ENCODE measurements at places on chromosomes 6 and 20.

- DNase-seq: no peak
These were observed 32.7 kb downstream of the SLX4IP start for GRCh38 chr20:10467681-10468339.

- DNase-seq: no peak
These were observed 224.5 kb downstream of the RFPL4B start for GRCh38 chr6:112571488-112572270.

DNA sequence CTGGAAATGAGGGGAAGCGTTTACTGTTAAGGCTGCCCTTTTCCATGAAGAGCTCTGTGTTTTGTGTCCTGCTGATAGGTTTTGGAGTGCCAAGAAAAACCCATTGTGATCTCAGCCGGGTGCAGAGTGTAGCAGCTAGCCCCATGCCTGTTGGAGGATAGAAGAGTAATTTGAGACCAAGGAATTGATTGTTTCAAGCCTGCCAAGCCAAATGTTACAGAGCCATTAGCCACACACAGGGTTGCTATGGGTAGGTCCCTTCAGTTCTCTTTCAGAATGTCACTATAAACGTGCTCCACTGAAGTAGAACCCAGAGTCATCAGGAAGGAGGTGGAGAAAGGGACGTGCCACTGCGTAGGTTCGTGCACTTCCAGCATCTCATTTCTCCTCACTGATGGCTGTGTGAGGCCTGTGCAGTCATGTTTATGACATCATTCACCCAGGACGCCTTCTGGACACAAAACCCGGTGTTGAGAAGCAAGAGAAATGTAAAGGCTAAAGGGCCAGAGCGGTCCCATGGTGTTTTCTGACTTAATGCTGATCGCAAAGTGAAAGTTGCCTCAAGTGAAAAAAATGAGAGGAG lies 6.6 kb downstream of the GMPR start:
- no peak for DNase-seq

DNA sequence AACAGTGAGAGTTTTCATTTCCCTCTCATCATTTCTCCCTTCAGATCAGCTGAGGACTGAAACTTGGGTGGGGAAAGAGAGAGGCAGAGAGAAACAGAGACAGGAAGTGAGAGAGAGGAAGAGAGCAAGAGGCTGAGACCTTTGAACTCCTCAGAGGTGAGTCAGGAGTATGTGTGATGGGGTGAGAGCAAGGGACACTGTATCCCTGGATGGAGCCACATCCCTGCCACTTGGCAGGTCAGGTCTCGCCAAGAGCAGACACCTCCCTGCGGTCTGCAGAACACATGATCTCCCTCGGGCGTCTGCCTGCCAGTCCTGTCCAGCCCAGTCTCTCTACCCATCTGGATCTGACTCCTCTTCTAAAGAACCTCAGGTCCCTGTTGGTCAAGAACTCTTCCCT lies 62.7 kb upstream of the SYNDIG1 start:
- DNase-seq: no peak

DNA sequence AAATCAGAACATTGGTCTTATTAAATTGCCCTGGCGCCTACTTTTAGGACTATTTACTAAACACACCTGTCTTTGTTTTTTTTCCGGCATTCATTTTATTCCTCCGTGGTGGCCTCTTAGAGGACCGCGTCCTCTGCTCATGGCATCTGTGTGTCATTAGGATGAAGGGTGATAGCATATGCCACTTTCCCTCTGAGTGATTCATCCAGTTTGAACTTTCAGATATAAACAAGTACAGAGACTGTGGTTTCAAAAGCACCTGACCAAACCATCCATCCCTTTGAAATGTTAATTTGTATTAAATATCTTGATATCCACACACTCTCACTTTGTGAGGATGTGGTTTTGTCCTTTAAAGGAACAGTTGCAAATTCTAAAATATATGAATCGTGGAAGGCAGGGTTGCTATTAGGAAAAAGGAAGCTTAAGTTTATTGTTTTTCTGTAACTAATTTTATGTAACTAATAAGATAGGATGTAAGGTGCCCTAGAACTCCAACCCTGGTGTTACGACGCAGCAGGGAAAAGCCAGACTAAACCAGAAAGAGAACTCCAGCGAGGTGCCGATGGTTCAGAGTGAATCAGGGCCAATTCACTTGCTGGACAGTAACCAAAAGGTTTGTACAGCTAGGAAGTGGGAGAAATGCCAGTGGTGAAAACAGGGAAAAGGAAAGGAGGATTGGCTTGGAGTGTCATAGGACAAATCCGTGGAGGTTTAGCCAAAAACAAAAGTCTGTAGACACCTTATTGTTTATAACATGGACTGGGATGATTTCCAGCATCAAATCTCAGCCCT lies 98.7 kb downstream of the SHLD1 start:
- DNase-seq: no peak

DNA sequence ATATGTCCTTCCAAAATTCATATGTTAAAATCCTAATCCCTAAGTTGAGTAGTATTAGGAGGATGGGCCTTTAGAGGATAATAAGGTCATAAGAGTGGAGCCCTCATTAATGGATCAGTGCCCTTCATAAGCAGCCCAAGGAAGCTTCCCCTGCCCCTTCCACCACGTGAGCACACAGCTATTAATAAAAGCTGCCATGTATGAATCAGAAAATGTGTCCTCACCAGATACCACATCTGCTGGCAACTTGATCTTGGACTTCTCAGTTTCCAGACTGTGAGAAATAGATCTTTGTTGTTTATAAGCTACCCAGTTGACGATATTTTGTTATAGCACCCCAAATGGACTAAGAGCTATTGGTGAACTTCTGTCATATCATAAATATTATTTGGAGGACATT lies 207.7 kb upstream of the HDDC2 start:
- no peak for DNase-seq

DNA sequence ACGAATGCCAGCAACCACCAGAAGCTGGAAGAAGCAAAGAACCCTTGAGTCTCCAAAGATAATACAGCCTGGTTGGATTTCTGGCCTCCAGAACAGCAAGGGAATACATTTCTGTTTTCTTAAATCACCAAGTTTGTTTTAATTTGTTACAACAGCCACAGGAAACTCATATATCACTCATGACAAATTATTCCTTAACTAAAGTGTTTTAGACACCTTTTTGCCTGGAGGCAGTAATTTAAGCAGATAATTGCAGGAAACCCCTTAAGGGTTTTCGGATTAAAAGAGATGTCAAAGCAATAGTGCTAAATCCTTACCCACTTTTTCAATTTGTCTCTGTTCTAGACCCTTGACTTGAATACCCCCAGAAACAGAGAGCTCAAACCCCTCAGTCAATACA lies 1050.0 kb downstream of the EPHA7 start:
- DNase-seq: no peak

- DNase-seq: peak; percentile 87
These were observed 35.7 kb upstream of the ZMYND8 start for GRCh38 chr20:47392015-47392720.

- no peak for DNase-seq
These were observed 2.0 kb downstream of the LAMP5 start for GRCh38 chr20:9516234-9516871.

GRCh38 chr6:31466466-31466865 lies 31.5 kb upstream of the MICB start:
- no peak for DNase-seq

Data from RCC 7860 (cell line).